Skeletal muscle cell (primary cell): ENCODE measurements at places on chromosomes 12 and 14.

DNA sequence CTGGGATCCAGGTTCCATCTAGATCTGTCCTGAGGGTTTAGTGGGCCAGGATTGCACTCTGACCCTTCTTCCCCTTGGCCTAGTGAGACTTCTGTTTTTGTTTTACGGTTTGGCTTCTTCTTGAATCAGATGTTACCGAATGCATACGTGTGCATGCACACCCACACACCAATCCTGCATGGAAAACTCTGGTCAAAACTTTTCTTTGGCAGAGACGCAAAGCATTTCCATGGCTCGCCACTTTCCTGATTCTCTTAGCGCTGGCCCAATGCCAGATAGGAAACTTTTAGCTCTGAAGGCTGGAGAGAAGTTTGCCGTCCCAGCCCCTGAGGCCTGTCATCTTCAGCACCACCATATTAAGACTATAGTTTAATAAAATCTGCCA is 67.4 kb upstream of the ACTN1 start:
- peak; percentile 72 for DNase-seq

DNA sequence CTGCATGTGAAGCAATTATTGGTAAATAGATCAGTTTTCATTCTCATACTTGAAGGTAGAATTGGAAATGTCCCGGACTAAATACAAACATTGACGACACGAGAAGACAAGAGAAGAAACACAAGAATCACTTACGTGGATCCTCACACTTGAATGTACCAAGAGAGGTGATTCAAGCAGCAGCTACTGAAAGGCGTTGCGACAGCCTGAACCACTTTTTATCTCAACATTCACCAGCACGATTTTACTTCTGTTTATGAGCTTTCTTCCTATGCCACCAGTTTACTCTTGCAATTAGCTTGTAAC is 3.6 kb upstream of the FZD10 start:
- DNase-seq: no peak

DNA sequence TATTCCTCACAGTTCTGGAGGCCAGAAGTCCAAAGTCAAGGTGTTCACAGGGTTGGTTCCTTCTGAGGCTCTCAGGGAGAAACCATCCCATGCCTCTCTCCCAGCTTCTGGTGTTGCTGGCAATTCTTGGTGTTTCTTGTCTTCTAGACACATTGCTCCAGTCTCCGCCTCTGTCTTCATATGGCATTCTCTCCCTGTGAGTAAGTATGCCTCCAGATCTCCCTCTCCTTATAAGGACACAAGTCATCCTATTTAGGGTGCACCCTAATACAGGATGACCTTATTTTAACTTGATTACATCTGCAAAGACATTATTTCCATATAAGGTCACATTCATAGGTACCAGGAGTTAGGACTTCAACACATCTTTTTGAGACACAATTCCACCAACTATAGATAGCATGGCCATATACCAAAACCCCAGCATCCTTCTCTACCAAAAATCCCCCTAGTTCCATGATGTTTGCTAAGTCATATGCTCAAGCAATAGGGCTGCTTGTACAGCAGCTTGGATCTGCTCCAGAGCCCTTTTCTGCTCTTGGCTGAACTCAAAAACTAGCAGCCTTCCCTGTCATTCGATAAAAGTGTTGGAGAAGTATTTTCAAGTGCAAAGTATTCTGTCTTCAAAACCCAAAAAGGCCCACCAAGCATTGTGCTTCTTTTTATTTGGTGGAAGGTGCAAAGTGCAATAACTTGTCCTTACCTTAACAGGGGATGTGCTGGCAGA is 79.2 kb upstream of the CMKLR1 start:
- DNase-seq: no peak

DNA sequence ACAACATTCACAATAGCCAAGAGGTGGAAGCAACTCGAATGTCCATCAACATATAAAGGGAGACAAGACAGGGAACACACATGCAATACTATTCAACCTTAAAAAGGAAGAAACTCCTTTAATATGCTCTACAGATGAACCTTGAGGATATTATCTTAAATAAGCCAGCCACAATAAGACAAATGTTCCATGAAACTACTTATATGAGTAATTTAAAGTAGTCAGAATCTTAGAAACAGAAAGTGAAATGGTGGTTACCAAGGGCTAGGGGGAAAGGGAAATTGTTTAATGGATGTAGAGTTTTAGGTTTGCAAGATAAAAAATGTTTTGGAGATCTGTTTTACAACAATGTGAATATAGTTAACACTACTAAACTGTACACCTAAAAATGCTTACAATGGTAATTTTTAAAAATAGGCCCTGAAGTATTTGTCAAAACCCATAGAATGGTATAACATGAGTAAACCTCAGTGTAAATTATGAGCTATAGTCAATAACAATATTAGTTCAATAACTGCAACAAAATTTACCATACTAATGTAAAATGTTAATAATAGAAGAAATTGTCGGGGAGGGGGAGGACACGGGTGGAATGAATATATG is 71.1 kb downstream of the EGLN3 start:
- DNase-seq: no peak

GRCh38 chr12:30200864-30201263 is 417.1 kb upstream of the TMTC1 start:
- DNase-seq: no peak

- DNase-seq: no peak
Measured at GRCh38 chr12:46221255-46222128, 47.4 kb downstream of the SLC38A1 start.

- DNase-seq: no peak
Measured at GRCh38 chr14:80074900-80075574, 136.3 kb downstream of the DIO2 start.

DNA sequence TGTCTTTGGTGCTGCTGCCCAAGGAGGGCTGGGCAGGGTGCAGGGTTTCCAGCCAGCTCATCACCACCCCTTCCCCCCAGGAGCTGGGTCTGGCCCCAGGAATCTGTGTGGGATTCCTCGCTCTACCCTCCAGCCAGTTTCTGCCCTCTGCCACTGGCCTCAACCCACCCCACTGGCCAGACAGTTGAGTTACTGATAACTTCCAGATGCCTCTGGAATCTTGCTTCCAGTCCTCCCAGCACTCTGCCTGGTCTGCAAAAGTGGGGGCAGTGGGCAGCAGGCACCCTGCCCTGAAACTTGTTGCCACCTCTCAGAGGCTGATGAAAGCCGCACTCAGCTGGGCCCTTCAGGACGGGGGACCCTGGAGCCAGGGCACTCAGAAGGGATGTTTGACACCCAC is 20.1 kb upstream of the TBX3 start:
- DNase-seq: no peak

GRCh38 chr14:94451091-94451771 is 1.4 kb downstream of the SERPINA11 start:
- DNase-seq: no peak

- no peak for DNase-seq
Measured at GRCh38 chr12:92757597-92758121, 54.9 kb downstream of the PLEKHG7 start.

GRCh38 chr14:79596551-79596950 is 614.8 kb downstream of the DIO2 start:
- no peak for DNase-seq

DNA sequence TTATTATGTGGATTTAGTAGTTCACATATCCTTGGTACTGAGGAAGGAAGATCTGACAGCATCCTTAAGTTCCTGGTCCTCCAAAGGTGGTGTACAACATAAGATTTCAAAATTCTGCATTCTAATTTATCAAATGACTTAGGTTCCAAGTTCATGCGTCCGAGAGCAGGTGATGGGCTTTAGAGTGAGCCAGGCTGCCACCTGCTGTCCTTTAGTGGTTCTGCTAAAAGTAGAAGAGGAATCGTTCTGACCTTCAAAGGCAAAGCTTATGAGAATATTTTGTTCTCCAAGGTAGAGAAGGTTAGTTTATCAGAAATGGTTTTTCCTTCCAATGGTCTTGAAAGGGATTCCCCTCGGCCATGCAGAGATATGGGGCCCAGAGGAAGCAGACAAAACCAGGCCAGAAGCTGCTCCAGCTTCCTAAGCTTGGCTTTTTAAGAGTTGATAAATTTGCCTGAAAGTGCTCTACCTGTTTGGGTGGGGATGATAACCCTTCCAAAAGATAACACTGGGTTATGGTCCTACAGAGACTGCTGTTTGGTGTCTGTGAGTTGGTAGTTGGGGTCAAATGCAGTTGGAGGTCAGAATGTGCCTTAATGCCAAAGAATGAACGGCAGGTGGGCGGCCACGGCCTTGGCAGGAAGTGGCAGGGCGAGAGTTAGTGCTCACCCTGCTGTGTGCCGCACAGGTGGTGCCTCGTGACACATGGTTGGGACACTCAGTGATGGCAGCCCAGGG is 29.1 kb upstream of the LRTM2 start:
- DNase-seq: no peak

DNA sequence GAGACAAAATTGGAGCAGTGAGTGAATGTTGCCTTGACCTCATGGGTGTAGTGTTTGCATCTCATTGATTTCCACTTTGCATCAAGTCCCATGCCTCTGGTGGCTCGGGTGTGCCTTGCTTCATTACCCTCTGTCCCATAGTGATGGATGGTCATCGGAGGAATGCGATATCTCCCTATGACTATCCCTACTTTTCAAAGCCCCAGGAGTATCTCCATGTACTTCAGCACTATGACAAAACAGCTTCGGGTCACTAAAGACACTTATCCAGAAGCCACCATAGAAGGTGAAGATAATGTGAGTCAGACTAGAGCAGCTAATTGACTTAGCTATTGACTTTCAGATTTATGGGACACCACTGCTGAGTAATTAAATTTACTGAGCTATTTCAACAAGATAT is 355.1 kb upstream of the CCDC196 start:
- no peak for DNase-seq

DNA sequence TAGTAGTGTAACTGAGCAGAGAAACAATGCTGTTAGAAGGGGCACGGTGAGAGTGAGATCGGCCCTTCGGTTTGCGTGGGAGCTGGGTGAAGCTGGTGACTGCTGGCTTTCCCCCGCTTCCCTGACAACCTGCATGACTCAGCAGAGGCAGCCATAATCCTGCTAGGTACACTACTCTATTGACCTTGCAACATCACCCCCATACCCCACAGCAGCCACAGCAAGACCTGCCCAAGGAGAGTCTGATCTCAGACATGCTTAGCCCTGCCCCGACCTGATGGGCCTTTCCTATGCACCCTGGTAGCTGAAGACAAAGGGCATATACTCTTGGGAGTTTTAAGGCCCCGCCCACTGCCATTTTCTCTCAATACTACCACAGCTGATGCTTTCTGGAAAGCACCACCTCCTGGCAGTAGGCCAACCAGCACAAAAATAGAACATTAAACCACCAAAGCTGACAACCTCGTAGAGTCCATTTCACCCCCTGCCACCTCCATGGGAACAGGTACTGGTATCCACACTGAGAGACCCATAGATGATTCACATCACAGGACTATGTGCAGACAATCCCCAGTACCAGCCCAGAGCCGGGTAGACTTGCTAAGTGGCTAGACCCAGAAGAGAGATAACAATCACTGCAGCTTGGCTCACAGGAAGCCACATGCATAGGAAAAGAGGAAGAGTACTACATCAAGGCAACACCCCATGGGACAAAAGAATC is 75.9 kb upstream of the RGS6 start:
- no peak for DNase-seq

DNA sequence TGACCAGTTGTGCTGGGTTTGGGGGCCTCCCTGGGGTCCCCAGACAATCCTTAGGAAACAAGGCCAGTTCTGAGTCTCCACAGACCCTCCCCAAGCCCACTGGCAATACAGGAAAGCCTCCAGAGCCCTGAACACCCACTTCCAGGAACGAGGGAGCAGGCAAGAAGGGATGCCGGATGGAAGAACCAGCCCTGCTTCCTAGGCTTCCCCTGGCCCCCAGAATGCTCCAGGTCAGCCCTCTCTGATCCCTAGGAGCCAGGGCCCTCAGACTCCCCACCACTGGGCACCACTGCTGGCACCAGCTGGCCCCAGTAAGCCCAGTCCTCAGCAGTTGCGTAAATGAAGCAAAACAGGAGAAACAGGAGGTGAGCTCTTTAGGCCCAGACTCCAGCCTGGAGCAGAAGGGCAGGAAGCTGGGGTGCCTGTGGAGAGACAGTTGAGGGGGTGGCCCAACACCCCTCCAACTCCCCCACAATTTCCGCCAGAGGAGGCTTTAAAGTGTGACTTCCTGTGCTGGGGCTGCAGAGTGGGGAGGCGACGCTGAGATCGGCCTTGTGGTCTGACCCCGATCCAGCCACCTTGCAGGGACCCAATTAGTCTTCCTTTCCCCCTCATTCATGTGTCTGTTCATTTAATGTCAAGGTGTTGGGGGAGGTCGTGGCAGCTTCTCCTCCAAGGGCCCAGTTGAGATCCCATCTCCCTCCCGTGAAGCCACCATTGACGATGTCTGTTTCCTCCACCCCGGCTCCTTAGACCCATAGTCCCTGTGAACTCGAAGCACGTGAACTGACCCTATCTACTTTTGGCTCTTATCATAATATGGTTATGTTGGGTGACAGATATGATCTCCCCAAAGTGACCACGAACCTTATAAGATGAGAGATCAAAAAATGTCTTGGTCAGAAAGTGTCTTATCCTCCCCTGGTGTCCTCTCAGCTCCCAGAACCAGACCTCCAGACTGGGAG is 4.7 kb downstream of the TNFRSF1A start:
- DNase-seq: no peak

DNA sequence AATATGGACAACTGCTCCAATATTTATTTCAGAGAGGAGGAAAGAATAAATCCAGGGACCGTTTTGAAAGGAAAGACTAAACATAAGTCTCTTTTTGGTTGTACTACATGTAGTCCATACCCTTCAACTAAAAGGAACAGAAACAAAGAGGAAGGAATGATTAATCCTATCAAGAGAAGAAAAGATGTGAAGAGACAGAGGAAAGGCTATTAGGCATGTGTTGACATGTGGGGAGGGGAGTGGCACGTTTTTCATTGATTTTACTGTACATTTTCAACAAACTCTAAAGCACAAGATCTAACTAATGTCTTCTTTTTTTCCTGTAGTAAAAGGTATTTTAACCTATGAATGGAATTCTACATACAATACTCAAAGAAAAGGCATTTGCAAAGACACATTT is 85.6 kb downstream of the NAV3 start:
- no peak for DNase-seq

DNA sequence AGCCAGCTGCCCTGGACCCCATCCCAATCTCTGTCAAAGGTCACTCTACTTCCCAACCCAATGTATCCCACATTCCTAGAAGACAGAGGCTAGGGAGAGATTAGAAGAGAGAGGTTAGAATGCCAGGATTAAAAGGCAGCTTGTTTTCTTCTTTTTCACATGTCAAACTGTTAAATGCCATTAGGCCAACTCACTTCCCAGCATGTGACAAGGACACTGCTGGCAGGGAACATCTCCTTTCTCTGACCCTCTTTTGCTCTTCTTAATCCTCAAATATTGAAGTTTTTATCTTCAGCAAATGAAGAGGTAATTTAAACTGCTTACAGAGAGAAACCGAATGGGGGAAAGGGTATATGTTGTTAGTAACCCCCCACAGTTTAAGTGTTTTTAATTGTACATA is 89.1 kb downstream of the BBS10 start:
- DNase-seq: no peak

GRCh38 chr14:105065280-105066228 is at the start of gene GPR132:
TSS of gene GPR132 (minus strand) at chr14:105065430. CDS start at chr14:105055420, 10,010 bp downstream.
- DNase-seq: no peak

- DNase-seq: no peak
Measured at GRCh38 chr12:81359736-81360135, 281.9 kb downstream of the ACSS3 start.
